ENCODE measurements at places on chromosomes 3 and 15.

- DNase-seq = peak; percentile 30
Measured at GRCh38 chr3:71628522-71628921, 45.0 kb upstream of the FOXP1 start.

GRCh38 chr15:71549091-71549490 lies 261.3 kb upstream of the NR2E3 start:
- no peak for DNase-seq

- no peak for DNase-seq
Measured at GRCh38 chr3:162776148-162776547, 1279.5 kb downstream of the OTOL1 start.

- DNase-seq = no peak
Measured at GRCh38 chr3:83076041-83076440, 1314.6 kb upstream of the GBE1 start.

- DNase-seq = no peak
Measured at GRCh38 chr3:170301405-170301804, 56.1 kb upstream of the SKIL start.

GRCh38 chr3:119338754-119339153 lies 44.6 kb downstream of the ARHGAP31 start:
- no peak for DNase-seq

DNA sequence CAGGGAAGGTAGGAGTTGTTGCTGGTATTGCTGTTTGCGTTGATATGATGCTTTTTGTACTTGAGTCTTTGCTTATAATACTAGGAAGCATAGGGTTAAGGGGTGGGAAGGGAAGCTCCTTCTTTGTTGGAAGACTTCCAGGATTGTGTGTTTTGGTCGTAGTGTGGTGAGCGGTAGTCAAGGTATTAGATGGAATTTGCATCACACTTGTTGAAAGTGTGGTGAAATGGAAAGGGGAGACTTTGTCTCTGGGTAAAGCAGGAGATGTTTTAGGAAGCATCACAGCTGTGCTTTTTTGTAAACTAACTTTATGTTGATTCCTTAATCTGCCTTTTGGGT lies 14.9 kb downstream of the IGSF10 start:
- no peak for DNase-seq

- DNase-seq = no peak
Measured at GRCh38 chr3:65619888-65620287, 418.8 kb downstream of the MAGI1 start.

GRCh38 chr3:181896605-181897004 lies 184.9 kb downstream of the SOX2 start:
- no peak for DNase-seq

DNA sequence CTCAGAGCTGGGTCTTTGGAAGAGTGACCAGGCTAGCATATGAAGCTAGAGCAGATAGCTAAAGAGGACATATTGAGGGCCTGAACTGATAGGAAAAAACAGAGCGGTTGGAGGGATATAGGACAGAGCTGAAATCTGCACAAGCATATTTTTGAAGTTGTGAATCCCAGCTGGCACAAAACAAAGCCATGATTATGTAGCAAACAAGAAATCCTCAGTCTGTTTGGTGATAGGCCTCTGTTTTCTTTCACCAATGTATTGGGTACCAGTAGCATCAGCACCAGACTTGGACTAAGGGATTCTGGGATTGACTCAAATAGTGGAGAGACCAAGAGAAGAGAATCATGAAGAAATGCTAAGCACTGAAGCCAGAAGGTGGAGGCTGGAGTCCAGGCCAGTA lies 151.0 kb downstream of the FAM43A start:
- DNase-seq = no peak

DNA sequence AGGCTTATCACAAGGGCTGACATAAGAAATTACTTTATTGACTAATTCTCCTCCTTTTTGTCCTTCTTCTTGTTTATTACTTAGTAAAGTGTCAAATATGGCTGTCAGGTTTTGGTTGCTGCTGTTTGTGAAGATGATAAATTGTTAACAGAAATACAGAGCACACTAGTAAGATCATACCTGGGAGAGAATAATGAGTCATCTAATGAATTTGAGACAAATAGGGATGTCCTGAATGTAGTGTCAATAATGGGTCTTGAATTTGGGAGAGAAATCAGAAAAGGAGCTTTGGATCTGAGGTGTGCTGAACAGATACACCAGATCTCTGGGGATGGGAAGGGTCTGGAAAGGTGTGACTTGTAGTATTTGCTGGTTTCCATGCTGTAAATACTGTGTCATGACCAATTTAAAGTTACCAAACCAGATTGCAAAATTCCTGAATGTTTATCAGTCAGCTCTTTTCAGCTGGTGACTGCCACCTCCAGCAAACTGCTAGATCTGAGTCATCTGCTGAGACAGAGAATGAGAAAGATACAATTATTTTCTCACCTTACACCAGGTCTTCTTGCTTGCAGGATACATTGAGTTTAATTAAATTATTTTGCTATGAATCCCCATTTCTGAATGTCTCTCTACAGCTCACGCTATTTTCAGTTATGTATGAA lies 76.7 kb upstream of the SATB1 start:
- DNase-seq = peak; percentile 12

DNA sequence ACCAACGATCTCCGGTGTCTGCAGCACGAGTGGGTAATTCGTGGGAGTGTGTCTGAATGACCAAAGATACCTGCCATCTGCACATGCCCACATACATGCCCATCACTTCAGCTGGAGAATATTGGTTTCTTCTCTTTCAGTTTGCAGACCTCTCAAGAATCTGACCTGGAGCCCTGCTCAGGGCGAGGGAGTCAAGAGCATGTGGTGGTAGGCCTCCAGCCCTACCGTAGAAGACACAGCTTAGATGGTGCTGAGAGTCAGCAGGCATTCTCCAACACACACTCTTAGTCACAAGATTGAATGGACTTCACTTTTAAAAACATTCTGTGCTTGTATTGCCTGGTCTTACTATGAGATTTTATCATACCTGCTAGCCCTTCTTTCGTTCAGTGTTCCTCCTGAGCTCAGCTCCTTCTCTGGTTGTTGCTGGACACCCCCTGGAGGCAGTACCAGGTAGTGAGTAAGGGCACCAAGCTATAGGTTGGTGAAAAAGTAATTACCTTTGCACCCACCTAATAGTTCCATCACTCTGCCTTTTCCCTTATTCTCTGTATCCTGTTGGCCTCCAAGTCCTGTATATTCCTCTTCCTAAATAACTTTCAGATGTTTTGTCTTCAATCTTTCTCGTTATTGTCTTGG lies 252.0 kb downstream of the CACNA2D3 start:
- no peak for DNase-seq

DNA sequence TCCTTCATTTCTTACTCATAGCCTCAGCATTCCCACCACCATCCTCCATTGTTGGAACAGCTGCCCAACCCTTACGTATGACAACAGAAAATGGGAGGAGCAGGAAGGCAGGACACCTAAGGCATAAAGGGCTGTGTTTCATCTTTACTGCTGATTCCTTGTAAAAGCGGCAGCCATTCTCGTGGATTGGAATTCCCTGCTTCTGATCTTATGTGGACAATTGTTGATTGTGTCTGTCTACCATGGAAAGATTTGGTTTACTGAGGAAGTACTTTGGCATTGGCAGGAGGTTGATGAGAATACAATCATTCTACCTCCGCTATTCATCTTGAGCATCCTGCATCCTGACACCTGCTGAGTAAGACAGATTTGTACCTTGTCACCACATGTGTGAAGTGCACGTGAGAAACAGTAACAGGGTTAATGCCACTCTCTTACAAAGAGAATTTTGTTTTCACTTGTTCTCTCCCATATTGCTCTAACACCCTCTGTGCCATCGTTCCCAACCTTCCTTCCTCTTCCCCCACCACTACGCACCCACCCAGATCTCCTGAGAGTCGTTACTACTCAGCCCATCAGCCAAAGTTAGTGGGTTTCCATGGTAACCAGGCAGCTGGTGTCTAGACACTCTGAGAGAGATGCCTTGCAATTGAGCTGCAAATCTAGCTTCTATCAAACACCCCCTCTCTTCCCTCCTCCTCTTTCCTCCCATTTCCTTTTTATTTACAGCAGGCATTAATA lies 75.7 kb downstream of the GAP43 start:
- peak; percentile 43 for DNase-seq

DNA sequence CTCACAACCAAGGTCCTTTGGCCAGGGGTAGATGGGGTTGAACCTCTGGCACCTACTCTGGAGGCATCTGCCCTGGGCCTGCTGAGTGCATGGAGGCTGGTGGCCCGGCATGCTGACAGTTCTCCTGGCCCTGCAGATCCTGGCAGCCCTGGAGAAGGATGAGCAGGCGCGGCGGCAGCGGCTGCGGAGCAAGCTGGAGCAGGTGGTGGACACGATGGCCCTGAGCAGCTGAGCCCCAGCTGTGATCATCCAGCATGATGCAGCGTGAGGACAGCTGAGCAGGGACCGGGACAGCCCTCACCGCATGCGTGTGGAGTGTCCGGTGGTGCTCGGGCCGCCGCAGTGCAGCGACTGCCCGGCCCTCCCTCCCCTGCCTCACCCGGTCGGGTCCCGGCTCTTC lies 50.9 kb downstream of the PLXNA1 start:
- DNase-seq = no peak

- peak; percentile 61 for DNase-seq
Measured at GRCh38 chr3:141408596-141408995, 40.3 kb downstream of the ZBTB38 start.

DNA sequence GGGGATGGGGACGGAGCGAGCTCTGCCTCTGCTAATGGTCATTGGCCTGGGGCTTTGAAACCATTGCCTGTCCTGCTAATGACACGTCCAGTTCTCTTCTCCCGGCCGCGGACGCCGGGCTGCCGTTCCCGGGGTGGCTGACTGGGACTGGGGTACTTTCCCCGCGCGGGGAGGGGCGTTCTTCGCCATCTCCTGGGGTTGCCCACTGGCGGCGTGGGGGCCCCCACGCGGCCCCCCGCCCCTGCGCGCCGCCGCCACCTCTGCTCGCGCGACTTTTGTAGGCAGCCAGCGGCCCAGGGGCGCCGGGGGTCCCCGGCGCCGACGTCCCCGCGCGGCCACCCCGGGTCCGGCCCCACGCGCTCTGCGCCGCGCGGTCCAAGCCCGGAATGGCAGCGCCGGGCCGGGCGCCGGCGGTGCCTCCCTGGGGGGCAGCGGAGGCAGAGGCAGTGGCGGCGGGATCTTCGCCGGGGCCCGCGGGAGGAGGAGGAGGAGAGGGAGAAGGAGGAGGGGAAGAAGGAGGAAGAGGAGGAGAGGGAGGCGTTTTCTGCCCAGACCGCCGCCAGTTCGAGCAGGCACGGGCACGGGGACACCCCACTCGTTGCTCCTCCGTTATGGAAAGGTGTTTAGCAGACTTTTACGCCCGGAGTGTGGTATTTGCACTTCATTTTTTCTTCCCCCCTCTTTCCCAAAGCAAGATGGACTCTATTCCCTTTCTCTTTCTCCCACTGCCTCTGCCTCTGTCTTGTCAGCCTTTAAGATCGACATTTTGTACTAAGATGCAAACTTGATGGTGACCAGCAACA lies 2.3 kb downstream of the BBX start:
- peak; percentile 55 for DNase-seq

- DNase-seq = peak; percentile 9
Measured at GRCh38 chr3:90052425-90052950, 945.1 kb downstream of the EPHA3 start.

GRCh38 chr3:78048698-78049097 lies 1008.8 kb downstream of the ROBO2 start:
- no peak for DNase-seq

DNA sequence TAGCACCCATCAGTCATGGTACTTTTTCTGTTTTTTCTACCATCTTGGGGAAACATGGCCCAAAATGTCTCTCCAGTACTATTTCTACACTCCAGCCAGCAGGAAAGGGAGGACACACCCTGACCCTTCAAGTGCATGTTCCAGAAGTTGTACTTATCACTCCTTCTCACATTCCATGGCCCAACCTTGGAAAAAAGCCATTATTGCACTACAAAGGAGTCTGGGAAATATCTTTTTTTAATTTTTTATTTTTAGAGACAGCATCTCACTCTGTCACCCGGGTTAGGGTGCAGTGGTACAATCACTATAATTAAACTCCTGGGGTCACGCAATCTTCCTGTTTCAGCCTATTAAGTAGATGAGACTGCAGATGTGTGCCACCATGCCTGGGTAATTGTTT lies 100.0 kb upstream of the PPP2R3A start:
- DNase-seq = peak; percentile 7

DNA sequence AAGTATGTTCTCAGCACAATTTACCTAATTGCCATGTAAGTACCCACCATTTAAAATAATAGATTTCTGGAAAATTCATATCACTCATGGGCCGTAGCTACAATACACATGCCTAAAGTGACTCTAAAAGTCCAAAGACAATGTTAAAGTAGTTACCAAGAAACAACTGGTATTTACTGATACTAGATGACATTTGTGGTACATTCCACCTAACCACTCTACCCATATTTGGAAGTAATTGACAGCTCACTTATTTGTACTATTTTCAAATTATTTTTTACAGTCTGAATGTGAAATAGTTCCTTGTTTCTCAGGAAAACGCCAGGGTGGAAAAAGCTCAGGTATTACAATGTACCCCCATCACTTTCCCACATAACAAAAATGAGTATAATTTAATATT lies 573.0 kb downstream of the MECOM start:
- DNase-seq = no peak

GRCh38 chr15:59838900-59839299 lies 149.8 kb upstream of the BNIP2 start:
- DNase-seq = no peak

GRCh38 chr3:119937229-119937628 lies 155.3 kb downstream of the NR1I2 start:
- no peak for DNase-seq

- DNase-seq = no peak
Measured at GRCh38 chr15:66863390-66864085, 161.5 kb downstream of the SMAD6 start.

DNA sequence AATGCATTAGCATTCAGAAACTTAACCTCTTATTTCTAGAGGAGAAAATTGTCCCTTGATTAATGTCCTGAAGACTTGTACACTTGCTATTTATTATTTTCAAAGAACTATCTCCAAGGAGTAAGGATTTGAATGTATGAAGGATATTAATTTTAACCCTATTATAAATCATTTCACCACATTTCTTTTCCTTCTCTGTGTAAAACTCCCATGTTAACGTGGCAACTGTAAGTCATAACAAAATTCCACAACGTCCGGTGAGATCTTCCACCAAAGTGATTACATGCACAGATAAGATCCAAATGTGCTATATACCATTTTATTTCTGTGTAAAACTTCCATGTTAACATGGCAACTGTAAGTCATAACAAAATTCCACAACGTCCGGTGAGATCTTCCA lies 229.1 kb upstream of the ARHGEF26 start:
- no peak for DNase-seq

DNA sequence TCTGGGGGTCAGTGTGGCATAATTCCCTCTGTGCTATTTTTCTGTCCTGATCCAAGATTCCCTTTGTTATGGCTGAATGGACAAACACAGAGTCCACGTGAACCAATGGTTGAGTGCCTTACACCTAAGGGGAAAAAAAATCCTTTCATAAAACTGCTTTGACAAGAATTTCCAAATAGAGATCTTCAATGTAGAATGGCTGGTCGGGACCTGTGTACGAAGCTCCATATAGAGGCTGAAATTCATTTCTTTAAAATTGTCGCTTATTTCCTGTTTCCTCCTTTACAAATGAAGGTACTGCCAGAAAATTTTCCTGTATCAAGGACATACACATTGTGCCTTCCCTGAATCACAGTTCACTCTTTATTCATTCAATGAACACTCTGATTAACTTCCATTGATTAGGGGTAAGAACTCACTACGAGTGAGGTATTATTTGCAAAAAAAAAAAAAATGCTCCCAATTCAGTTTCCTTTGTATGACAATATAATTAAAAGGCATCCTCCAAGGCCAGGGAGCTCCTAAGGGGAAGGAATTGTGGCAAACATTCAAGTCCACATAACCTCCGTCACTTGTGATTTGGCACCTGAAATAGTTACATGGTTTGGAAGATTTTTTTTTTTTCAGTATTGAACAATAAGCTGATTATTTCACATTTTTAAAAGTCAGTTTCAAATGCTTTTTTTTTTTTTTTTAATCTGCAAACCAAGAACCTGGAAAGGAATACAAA lies 293.8 kb downstream of the MEX3B start:
- DNase-seq = no peak
